Neural crest cell (in vitro differentiated cells): ENCODE measurements at places on chromosomes 1 and 21.

GRCh38 chr21:41557884-41558283 lies 49.9 kb upstream of the TMPRSS2 start:
- no peak for DNase-seq

- no peak for DNase-seq
Measured at GRCh38 chr1:67754526-67754920, 69.5 kb downstream of the GADD45A start.

DNA sequence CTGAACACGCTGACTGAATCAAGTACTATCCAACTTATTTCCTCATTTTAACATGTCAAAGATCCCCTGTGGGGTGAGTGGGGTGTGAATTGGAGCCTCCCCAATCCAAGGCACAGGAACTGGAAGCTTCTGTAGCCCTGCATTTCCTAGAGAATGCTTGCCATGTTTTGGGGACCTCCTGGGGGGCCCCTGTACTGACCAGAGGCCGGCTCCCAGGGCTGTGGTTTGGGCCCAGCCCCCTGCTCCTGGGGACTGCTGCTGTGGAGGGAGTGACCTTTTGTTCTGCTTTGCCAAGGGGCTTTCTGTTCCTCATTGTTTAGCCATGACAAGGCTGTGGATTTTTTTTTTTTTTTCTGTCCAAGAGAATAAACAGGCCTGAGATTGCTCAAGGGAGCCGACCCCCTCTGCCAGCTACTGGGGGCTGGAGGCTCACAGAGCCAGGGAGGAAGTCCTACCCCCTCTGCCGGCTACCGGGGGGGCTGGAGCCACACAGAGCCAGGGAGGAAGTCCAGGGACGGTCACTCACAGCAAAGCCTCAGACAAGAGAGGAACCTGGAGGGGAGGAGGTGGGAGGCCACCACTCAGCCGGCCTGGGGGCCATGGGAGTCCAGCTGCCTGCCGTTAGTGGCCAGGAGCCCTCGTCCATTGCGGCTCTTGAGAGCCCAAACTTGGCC lies 17.4 kb downstream of the TNFRSF1B start:
- DNase-seq, result peak; percentile 65

GRCh38 chr1:9231648-9232332 lies 2.8 kb upstream of the H6PD start:
- DNase-seq, result no peak

- DNase-seq, result no peak
Measured at GRCh38 chr21:23822760-23823159, 1784.5 kb downstream of the MRPL39 start.

GRCh38 chr1:65044411-65044810 lies 78.1 kb upstream of the JAK1 start:
- no peak for DNase-seq

DNA sequence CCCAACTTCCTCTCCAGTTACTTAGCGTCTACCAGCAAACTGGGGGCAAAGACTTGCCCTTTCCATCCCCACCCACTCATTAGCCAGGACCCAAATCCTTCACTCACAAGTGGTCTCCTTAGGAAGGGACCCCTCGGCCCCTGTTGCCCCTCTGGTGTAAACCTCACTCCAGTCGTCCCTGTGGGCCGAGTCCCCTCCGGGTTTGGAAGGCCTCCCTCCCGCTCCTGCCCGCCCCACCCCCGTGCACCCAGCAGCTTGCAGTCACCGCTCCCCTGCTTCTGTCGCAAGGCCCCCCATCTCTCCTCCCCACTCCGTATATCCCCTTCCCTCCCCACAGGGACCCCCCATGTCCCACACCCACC lies 1.2 kb downstream of the EFHD2 start:
- no peak for DNase-seq

GRCh38 chr1:23558140-23558871 lies 995 bp downstream of the ID3 start:
- DNase-seq, result no peak

- DNase-seq, result peak; percentile 85
Measured at GRCh38 chr1:25232027-25232865, at the start of gene SYF2. Gene SYF2, minus strand, starts transcription at chr1:25232502. Its CDS starts 35 bp downstream, at chr1:25232467.

DNA sequence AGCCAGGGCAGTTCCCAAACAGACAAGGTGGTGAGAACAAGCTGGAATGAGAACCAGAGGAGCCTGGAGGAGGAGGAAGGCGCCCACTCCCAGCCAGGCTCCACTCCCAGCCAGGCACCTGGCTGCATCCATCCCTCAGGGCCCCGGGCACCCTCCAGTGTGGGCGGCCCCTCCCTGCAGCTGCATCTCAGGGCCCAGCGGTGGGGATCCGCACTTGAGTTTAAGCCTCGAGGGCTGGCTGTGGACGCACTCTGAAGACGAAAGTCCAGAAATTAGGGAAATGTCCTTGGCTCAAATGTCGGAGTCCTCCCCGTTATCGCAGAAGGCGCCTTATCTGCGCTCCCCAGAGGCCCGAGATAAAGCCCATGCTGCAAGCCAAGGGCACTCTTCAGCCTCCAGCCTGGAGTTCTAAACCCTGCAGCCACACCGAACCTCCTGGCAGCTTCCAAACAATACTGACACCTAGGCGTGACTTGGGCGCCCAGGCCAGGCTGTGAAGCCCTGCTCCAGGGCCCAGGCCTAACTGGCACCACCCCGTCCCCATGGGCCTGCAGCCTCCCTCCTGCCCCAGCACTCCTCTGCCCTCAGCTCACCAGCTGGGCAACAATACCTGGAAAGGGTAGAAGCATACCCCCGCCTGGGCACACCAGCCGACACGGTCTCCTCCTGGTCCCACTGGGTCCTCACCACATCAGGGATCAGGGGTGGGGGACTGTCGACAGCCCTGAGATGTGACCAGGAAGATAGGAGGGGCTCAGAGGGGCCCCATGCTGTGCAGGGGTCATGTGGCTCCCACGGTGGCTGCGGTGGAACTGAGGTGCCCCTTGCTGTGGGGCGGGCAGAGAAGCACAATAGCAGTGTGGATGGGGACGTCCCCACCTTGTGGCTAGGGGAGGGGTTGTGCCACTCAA lies 184.8 kb upstream of the VAMP3 start:
- no peak for DNase-seq

GRCh38 chr1:24779689-24780464 lies 34.6 kb downstream of the CLIC4 start:
- DNase-seq, result no peak

GRCh38 chr1:200373811-200374231 lies 36.0 kb downstream of the ZNF281 start:
- DNase-seq, result no peak

- DNase-seq, result no peak
Measured at GRCh38 chr1:98157524-98158313, 236.9 kb upstream of the DPYD start.

- no peak for DNase-seq
Measured at GRCh38 chr1:17130138-17130635, 10.9 kb upstream of the PADI2 start.

- DNase-seq, result no peak
Measured at GRCh38 chr1:70008660-70009059, 196.7 kb downstream of the LRRC40 start.

- no peak for DNase-seq
Measured at GRCh38 chr1:44151808-44152207, 10.4 kb upstream of the KLF18 start.
